Activated CD8-positive, alpha-beta memory T cell treated with anti-CD3 and anti-CD28 coated beads, Interleukin-2, amount 10 ng/mL, durations not matched to agents 7 days and 5 days (primary cell): ENCODE measurements at places on chromosomes 3 and 15.

DNA sequence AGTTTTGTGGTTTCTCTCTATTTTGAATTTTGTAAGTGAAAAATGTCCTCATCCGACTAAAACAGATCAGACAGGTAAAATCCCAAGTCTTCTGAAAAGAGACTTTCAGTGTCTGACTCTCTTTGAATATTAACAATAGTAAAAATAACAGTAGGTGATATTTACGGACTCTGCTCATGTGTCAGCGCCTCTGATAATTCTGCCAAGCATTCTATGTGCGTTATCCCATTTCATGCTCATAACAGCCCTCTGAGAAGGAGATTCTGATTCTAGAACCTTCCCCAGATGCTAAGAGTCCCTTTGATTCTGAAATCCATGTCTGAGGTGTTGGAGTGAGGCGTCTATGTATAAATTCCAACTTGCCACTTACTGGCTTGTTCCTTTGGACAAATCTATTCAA, 282.8 kb downstream of the FEZF2 start:
- no peaks in the 10 kb centered on the region for H3K36me3 ChIP-seq
- DNase-seq: no peak
- no peak overlapping the region for H3K4me3 ChIP-seq
- no peaks in the 10 kb centered on the region for H3K4me1 ChIP-seq
- no peak overlapping the region for H3K27ac ChIP-seq

GRCh38 chr3:161295325-161295724, 74.2 kb downstream of the NMD3 start:
- no peak overlapping the region for H3K4me3 ChIP-seq
- no peaks in the 10 kb centered on the region for H3K4me1 ChIP-seq
- no peak for DNase-seq
- no peak overlapping the region for H3K27ac ChIP-seq
- H3K27me3 ChIP-seq: peaks cover 44% of the 10 kb centered on the region

- peak overlapping the region; percentile 78 for H3K27ac ChIP-seq
- peaks cover 18% of the 10 kb centered on the region for H3K4me1 ChIP-seq
- no peak for DNase-seq
- H3K36me3 ChIP-seq: no peaks in the 10 kb centered on the region
- H3K4me3 ChIP-seq: peak overlapping the region; percentile 82
Observed at GRCh38 chr3:107432013-107432515, 54.8 kb downstream of the CCDC54 start.

DNA sequence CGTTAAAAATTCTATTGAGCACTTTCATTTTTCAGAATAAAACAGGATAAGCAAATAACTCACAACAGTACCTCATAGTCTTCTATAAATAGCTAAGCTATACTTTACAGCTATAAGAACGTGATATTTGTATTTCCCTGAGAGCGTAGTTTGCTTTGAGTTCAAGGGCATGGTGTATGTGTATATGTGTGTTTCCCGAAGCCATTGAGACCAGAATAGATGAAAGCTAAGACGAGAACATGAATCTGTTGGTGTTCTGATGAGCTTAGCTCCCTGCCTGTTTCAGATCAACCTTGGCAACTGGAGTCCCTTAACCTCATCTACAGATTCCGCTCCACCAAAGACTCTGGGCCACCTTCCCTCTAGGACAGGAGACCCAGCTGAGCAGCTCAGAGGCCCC, 59.5 kb upstream of the MCF2L2 start:
- no peak overlapping the region for H3K27ac ChIP-seq
- DNase-seq: no peak
- no peaks in the 10 kb centered on the region for H3K4me1 ChIP-seq
- H3K36me3 ChIP-seq: peaks cover 5% of the 10 kb centered on the region
- no peak overlapping the region for H3K4me3 ChIP-seq

GRCh38 chr3:110743984-110744383, 327.6 kb upstream of the NECTIN3 start:
- no peak overlapping the region for H3K4me3 ChIP-seq
- H3K27ac ChIP-seq: no peak overlapping the region
- peaks cover 4% of the 10 kb centered on the region for H3K27me3 ChIP-seq
- no peak for DNase-seq

- no peak for DNase-seq
- H3K4me1 ChIP-seq: peaks cover 4% of the 10 kb centered on the region
- H3K27ac ChIP-seq: no peak overlapping the region
- H3K27me3 ChIP-seq: no peaks in the 10 kb centered on the region
- H3K4me3 ChIP-seq: no peak overlapping the region
Observed at GRCh38 chr3:131370935-131371687, 10.5 kb upstream of the NUDT16 start.

- no peak overlapping the region for H3K27ac ChIP-seq
- no peaks in the 10 kb centered on the region for H3K4me1 ChIP-seq
- peaks cover 16% of the 10 kb centered on the region for H3K27me3 ChIP-seq
- no peak overlapping the region for H3K4me3 ChIP-seq
- no peak for DNase-seq
Observed at GRCh38 chr15:62105266-62105665, 38.5 kb downstream of the C2CD4A start.

GRCh38 chr3:40317061-40317855, 7.8 kb downstream of the EIF1B start:
- no peaks in the 10 kb centered on the region for H3K27me3 ChIP-seq
- no peak overlapping the region for H3K27ac ChIP-seq
- DNase-seq: peak; percentile 62
- H3K36me3 ChIP-seq: peaks cover 6% of the 10 kb centered on the region
- H3K4me3 ChIP-seq: no peak overlapping the region

- no peak for DNase-seq
- H3K27ac ChIP-seq: no peak overlapping the region
- no peak overlapping the region for H3K4me3 ChIP-seq
- H3K36me3 ChIP-seq: no peaks in the 10 kb centered on the region
- no peaks in the 10 kb centered on the region for H3K27me3 ChIP-seq
- H3K4me1 ChIP-seq: no peaks in the 10 kb centered on the region
Observed at GRCh38 chr15:47885920-47886319, 168.6 kb downstream of the SEMA6D start.

GRCh38 chr3:14344351-14344750, 58.1 kb upstream of the SLC6A6 start:
- no peak overlapping the region for H3K27ac ChIP-seq
- H3K4me1 ChIP-seq: no peaks in the 10 kb centered on the region
- H3K36me3 ChIP-seq: no peaks in the 10 kb centered on the region
- peaks cover 15% of the 10 kb centered on the region for H3K27me3 ChIP-seq
- no peak overlapping the region for H3K4me3 ChIP-seq
- DNase-seq: no peak

- H3K36me3 ChIP-seq: no peaks in the 10 kb centered on the region
- no peak for DNase-seq
- no peaks in the 10 kb centered on the region for H3K4me1 ChIP-seq
- no peak overlapping the region for H3K27ac ChIP-seq
- no peaks in the 10 kb centered on the region for H3K27me3 ChIP-seq
Observed at GRCh38 chr3:74445541-74445940, 168.9 kb downstream of the CNTN3 start.
